ENCODE measurements at places on chromosomes 5 and 9.

DNA sequence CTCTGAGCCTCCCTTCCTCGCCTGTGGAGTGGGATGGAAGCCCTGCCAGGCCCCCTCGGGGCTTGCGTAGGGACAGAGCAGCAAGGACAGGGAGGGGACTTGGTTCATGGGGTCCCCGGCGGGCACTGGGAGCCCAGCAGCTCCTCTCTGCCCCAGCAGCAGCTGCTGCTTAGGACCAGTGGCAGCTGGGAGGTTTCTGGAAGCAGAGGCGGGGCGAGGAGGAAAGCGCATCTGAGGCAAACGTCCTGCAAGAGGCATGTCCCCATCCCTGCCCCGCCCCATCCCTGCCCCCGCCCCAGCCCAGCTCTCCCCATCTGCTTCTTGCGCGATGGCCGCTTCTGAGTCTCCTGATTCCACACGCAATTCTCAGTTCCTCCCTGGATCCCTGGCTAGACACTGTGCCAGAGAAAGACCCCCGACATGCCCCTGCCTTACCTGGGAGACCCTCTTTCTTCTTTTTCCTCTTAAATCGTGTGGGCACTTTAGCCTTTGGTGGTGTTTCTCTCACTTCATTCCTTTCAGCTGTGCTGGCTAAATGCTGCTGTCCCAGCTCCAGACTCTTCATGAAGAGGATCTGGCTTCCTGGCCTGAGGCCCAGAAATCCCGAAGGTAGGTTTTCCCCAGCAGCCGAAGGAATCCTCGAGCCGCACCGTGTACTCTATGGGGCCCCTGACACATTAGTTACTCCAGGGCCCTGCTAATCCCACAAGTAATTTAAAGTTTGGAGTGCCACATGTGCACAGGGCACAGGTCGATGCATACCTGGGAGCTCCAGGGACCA lies 4.4 kb upstream of the OR2S2 start:
- no peak for DNase-seq

GRCh38 chr5:66722686-66723085 lies 126.5 kb downstream of the MAST4 start:
- DNase-seq = no peak

GRCh38 chr5:33934176-33934575 lies 2.0 kb upstream of the RXFP3 start:
- no peak for DNase-seq

- no peak for DNase-seq
Measured at GRCh38 chr5:58901271-58901670, 318.4 kb downstream of the RAB3C start.

- no peak for DNase-seq
Measured at GRCh38 chr9:121727295-121728020, 76.0 kb downstream of the DAB2IP start.

GRCh38 chr5:135861641-135862040 lies 27.2 kb downstream of the SLC25A48 start:
- no peak for DNase-seq

- no peak for DNase-seq
Measured at GRCh38 chr9:112037281-112038016, 137.6 kb downstream of the SUSD1 start.

DNA sequence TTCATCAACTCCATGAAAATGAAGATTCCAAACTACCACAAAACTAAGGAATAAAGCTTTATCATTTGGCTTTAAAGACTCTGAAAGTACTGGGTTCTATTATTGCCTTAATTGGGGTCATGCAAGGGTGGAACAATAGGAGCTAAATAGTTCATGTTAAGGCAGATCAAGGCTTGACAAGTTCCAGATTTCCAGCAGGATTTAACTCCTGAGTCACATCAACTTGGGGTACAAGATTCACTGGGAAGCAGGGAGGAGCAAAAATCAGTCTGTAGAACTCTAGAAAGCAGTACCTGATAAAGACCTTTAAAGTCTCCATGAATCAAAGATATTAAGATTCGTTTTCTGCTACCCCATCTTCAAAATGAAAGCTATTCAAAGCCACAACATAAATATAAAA lies 41.9 kb upstream of the GLRX start:
- no peak for DNase-seq

DNA sequence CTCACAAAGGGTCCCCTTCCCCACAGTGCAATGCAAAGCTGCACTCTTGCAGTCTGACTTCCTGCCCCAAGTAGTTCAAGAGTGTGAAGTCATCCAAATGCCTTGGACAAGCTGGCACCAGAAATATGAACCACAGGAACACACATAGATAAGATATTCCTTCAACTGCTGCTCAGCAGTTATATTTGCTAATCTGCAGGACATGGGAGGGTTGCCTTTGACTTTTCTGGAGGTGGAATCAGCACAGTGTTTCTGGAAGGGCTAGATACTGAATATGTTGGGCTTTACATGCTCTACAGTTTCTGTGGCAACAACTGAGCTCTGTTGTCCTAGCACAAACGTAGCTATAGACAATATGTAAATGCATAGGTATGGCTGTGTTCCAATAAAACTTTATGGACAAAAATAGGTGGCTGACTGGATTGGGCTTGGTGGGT lies 96.7 kb upstream of the PCA3 start:
- no peak for DNase-seq

- no peak for DNase-seq
Measured at GRCh38 chr9:26013199-26013598, 335.0 kb upstream of the TUSC1 start.

DNA sequence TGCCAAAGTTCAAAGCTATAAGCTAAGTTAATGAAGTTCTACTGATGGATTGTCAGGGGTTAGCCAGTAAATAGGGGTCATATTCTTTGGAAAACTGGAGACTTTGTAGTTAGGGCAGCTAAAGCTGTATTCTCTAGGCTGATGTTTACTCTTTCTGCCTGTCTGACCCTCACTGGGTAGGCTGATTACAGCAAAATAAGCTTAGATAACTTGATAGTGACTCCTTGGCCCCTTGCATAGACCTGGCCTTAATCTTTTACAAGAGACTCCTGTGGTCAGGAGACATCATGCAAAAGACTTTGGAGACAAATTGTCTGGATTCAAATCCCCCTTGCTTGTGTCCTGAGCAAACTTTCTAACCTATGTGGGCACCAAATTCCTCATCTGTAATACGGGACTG lies 314.4 kb upstream of the MSX2 start:
- DNase-seq = no peak

DNA sequence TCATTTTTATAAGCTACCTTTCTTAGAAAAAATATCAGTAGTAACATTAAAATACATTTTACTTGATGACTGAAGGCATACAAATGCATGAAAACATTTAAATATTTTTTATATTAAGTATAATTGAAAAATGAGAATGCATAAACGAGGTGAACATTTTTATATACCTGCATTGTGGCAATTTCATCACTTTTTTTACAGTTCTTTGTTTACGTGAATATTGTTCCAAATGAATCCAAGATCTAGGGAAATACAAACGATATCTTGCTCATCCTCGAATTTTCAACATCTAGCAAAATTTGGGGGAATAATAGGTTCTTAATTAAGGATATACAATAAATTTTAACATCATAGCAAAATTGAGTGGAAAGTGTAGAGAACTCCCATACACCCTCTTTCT lies 45.5 kb upstream of the ALDH1A1 start:
- no peak for DNase-seq

DNA sequence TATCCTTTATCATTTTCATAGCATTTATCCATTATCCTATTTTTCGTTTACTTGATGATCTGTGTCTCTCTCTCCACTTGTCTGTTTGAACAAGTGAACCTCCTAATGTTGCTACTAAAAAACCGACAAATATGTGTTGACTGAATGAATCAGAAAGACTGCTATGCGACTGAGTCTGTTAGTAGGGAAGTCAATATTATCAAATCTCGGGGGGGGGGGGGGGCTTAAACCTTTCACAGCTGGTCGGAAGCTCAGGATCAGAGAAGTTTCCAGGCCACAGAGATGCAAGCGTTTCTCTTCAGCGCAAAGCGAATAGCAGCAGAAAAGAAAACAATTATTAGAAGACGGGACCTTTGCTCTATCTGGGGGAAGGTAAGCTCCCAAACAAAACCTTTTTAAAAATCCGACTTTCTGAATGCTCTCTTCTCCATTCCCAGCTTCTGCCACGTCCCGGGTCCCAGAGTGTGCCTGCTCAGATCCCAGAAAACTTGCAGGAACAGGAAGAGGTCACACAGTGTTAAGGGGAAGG lies 412 bp downstream of the RIOK2 start:
- no peak for DNase-seq

DNA sequence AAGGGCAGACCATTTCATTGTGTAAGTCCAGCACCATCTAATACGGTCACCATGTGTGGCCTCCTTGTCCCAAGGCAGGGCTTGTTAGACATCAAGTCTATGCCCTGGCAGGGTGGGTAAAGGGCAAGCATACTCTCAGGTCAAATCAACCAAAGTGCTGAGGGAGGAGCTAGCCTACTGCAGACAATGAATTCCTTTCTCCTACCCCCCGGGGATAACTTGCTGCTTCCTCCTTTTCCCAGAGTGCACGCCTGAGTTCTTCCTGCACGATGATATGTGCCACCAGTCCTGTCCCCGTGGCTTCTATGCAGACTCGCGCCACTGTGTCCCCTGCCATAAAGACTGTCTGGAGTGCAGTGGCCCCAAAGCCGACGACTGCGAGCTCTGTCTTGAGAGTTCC lies 71.4 kb downstream of the RFK start:
- no peak for DNase-seq

DNA sequence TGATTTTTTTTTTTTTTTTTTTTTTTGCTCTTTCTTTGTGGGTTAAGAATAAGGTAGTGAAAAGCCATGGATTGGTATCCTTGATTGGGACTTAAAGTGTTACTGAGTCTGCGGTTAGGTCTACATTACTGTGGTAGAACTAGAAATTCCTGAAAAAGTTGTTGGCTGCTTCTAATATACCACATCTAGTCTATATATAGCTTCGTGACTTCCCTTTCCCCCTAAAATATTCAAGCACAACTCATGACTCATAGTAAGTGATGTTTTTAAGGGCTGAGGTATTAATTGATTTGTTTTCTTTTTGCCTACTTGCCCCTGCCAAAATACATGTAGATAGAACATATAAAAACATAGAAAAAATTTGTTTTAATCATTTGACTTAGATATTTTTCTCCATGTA lies 247.6 kb downstream of the TMEM232 start:
- DNase-seq = no peak

- no peak for DNase-seq
Measured at GRCh38 chr9:105393576-105394344, 54.1 kb upstream of the FSD1L start.

DNA sequence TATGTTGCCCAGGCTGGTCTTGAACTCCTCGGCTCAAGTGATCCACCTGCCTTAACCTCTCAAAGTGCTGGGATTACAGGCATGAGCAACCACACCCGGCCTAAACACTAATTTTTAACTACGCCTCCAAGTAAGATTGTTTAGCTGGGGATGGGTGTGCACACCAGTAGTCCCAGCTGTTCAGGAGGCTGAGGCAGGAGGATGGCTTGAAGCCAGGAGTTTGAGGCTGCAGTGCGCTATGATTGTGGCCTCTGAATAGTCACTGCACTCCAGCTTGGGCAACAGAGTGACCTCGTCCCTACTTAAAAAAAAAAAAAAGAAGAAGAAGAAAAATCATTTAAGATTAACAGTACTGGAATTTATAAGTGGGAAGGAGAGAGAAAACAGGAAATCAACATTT lies 90.8 kb upstream of the NR5A1 start:
- DNase-seq = no peak

DNA sequence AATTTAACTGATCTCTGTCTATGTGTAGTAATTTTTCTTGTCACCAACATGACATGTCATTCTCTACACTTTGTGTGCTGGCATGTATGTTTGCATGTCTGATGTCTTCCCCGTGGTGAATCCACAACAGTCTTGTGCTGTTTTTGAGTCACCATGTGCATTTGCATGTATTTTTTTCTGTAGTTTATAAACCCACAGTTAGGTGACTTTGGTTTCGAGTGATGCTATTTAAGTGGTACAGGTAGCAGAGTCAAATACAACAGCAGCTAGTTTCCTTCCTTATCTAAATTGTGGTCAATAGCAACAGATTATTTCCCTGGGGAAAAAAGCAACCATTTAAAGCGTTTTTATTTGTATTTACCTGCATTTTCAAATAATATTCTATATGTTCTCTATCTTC lies 89.9 kb upstream of the FSD1L start:
- no peak for DNase-seq

- DNase-seq = no peak
Measured at GRCh38 chr5:176781054-176781375, 29.3 kb upstream of the UNC5A start.

DNA sequence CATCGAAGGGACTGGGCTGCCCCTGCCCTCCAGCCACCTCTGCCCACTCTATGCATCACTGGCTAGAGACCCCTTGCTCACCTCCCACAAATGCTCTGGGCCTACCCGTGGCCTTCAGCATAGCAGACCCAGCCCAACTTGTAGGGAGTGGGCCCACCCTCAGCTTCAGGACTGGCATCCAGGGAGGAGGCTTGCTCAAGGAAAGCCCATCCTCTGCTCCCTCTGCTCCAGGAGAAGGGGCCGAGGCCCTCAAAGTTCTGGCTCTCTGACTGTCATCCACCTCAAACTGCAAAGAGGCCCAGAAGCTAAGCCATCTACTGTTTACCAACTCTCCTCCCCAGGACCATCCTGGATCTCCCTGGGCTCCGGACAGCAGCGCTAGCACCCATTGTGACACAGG lies 84.5 kb downstream of the C5orf15 start:
- no peak for DNase-seq

GRCh38 chr9:123339666-123340510 lies 16.1 kb upstream of the CRB2 start:
- DNase-seq = no peak

DNA sequence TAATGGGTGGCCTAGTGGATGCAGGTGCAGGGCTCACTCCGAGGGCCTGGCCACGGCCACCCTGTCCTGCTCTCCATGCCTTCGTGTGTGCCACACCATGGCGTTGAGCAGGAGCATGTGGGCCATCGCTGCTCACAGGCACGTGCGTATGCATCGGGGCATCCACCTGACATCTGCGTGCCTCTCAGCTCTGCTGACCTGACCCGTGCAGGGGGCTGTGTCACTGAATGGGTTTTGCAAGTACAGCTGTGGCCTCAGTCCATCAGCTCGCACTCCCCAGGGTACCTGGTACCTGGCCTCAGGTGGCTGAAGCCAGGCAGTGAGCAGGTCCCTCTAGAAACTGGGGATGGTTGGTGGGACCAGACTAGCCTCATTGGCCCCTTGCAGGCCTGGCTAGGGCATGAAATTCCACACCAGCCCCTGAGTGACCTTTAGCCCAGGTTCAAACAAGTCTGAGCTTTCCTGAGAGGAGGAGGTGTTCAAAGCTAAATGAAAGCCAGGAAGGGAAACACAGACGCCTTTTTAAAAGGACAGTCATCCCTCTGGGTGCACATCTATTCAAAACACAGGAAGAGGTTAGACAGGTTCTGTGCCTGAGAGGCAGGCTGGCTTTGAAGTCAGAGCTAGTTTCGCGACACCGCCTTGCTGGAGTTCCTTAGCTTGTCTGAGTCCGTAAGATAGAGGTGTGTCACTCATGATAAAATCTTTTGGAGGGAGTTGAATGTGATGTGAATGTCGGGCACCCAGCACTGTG lies 74.0 kb downstream of the MACROH2A1 start:
- peak; percentile 39 for DNase-seq

DNA sequence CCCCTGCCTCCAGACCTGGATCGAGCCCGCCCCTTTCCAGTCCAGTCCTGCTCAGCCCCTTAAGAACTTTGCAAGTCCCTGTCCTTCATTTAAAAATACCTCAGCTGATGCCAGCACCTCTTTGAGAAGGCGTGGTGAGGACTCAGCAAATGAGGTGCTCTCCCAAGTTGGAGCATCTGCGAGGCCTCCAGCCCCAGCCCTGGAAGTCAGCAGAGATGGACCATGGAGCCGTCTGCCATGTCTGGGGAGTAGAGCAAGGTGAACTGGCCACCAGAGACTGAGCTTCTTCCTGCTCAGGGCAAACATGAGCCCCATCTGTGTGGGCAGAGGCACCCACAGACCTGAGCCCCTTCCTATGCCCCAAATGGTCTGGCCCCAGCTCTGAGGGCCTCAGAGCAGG lies 71.5 kb downstream of the UBE2QL1 start:
- no peak for DNase-seq

All from HuH-7.5 (cell line).